Colonic mucosa (tissue), 4 donors: ENCODE measurements at places on chromosomes 5 and 9.

DNA sequence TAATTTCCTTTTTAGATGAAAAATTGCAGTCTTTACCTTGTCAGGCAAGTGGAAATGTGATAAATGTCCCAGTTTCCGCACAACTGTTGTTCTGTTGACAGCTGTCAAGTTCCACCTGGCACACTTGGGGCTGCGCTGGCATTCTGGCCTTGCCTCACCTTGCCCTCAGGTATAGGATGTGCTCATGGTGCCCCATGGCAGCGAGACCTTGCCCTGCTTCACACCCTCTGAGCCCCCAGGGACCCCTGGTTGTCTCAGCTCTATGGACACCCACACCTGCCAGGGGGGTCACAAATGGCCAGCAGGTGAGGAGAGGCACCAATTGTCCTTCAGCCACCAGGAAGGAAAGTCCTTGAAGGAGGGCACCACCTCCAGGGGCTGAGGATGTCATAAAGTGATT lies 37.5 kb upstream of the SEMA4D start:
- DNase-seq: no peak

GRCh38 chr9:1917396-1917935 lies 97.7 kb upstream of the SMARCA2 start:
- no peak for DNase-seq

DNA sequence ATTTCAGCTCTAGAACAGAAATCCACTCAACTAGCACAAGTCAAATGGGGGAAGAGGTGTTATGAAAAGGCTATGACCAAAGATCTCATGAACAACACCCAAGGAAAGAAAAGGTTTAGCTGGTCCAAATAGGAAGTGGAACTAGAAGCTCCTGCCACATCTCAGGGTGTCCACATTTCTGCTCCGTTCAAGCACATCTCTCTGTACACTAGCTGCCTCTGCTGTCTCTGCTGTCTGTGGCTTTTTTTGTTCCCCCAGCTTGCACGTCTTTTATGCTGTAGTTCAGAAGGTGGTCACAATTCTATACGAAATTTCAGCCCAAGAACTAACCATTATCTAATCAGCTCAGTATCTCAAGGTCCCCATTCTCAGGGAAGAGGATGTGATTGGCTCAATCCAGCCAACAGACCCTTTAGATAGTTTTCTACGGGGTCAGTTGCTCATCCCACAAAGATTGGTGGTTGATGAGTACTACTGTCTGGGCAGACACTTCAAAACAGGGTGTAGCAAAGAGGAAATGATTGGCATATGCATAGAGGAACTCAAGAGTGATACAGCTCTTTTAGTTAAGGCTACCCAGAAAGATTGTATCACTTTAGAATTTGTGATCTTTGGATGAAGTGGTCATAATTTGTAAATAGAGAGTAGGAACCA lies 44.0 kb downstream of the FANCC start:
- DNase-seq: no peak

DNA sequence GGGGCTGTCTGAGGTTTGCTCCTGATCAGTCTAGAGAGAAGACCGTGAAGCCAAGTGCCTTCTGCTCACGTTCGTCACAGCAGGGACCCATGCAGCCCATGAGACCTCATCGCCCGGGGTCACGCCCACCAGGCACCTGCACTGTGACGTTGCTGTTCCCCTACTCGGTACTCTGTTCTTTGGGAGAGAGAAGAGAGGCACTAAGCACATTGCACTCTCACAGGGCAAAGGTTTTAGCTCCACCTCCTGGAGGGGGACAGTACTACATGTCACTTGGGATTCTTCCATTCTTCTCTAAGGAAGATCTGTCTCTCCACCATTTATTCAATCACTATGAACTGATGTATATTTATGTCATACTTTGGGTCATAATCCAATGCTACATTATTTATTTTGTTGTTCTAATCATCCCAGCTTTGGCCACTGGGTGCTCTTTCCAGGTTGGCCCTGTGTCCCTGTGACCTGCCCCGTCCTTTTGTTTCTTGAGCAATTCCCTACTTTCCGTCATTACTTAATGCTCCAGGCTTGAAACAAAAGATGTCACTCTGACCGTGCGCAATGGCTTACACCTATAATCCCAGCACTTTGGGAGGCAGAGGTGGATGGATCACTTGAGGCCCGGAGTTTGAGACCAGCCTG lies 31.4 kb upstream of the BRD3 start:
- peak; percentile 54 for DNase-seq

DNA sequence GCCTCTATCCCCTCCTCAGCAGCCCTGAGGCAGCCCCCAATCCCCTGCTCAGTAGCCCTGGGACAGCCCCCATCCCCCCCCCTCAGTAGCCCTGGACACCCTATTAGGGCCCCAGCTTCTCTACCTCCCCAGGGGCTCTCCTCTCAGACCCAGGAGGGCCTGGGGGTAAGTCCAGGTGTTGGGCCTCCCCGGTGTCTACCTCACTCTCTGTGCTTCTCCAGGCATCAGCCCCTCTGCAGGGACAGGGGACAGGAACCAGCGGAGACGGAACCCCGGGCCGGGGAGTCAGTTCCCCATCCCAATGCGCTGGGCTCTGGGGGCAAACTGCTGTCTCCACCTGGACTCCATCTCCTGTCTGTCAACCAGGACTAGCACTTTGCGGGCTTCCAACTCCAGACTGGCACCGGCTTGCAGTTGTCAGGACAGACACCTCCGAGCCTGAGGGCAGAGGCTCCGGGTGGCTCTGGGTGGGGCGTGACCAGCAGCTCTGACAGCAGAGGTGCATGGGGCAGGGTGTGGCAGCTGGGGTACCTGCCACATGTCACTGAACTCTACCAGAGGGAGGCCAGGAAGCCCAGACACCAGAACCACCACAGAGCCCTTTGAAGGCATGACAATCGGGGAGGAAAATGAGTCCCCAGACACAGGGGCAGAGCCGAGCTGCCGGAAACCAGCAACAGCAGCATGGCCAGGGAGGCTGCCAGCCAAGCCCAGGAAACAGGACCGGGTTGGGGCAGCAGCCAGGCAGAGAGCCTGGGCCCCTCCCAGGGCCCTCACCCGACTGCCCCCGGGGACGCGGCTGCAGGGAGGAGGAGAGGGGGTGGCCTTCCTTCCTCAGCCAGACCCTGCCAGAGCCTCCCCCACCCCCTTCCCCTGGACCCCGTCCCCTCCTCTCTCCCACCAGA lies 17.7 kb upstream of the UBAC1 start:
- DNase-seq: no peak

GRCh38 chr5:87944553-87945285 lies 323.9 kb downstream of the TMEM161B start:
- no peak for DNase-seq
